Thyroid gland (tissue), 4 donors: ENCODE measurements at places on chromosomes 6 and 20. TPM values are rescaled to one million over a fixed set of nuclear protein-coding genes. Genes with fewer than 3 reads are reported as not detected.

The DPPA5 gene
- total RNA-seq: not detected

The CTAGE9 gene
- not detected for total RNA-seq

The IL17A gene
- total RNA-seq: not detected

The ELOVL2 gene
- 0.75 TPM for total RNA-seq

The RAD21L1 gene
- total RNA-seq: not detected

The MYL9 gene
- 67.1 TPM for total RNA-seq

GRCh38 chr20:36215778-36216177 is 20.5 kb upstream of the AAR2 start:
- no peak for DNase-seq

GRCh38 chr6:143258945-143259344 is 191.6 kb downstream of the ADAT2 start:
- no peak for DNase-seq
